ENCODE measurements at places on chromosomes 3 and 15.

DNA sequence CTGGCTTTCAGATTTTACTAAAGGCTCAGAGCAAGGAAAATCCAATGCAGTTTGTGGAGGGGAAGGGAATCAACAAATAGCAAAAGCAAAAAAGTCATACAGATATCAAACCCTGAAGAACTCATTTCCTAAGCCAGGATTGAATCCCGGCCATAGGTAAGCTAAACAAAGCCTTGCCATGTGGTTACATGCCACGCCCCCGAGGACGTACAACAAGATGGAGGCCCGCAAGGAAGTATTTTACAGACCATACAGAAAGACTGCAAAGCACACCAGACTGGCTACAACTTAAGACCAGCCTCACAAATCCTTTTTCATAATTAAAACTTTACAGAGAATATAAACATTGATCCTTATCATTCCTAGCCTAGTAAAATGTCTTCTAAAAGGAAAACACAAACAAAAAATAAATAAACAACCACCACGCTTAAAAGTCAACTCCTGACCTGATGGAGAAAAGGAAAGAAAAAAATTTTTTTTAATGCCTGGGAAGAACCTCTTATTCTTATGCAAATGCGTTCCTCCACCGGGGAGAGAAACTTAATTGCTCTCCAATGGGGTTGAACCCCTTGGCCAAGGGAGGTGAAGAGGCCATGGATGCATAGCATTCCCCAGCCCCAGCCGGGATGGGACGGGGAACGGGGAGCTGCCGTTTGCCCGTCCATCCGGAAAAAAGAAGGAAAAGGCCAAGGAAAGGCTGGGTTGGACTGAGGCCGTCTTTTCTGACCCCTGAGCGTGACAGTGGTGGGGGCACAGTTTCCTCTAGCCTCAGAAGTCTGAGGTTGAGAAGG, 39.3 kb downstream of the IL1RAP start:
- DNase-seq = no peak

DNA sequence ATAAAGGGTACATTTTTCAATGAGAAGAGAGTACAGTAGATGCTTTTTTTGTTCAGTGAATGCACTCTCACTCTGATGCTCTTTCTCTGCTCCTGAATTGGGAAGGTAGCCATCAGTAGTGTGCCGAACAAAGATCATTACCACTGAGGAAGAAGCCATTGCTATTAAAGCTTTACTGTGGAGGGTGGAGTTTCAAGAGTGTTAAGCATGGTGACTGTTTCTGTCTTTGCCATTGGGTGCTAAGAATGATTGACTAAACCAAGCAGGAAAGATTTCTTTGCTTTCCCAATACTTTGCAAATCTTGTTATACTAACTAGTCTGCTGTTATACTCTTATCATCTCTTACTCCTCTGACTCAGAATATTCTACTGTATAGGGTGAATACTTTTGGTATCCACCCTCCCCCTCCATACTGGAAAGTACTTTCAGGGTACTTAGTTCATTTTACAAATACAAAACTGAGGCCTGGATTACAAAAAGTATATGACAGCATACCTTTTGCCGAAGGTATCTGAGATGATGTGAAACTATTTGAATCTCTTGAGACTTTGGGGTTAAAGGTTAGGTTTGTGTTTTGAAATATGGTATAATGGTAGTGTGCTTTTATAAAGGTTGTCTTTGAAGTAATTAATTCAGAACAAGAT, 1.7 kb downstream of the RAB11A start:
- no peak for DNase-seq

GRCh38 chr3:53806182-53807116, 39.8 kb downstream of the CHDH start:
- DNase-seq = peak; percentile 54

DNA sequence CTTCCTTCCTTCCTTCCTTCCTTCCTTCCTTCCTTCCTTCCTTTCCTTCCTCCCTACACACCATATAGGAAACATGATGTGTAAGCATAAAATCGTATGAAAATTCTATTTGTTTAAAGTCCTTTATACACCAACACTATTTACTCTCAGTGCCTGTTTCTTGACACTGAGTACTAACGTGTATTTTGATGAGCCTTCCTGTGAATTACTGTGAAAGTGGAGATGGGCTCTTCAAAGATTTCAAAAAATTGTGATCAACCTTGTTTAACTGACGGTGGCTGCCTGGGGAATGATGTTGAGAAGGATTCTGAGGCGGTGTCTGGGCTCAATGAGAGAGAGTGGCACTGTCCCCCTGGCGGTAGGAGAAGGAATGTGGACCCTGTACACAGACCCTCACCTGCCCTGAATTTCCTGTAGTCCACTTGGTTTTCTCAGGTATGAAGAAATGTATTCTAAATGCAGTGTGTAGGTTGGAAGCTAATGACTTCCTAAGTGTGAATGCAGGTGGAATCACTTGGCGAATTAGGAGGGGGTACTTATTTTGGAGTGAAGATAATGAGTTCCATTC, 237.9 kb downstream of the GAP43 start:
- no peak for DNase-seq

DNA sequence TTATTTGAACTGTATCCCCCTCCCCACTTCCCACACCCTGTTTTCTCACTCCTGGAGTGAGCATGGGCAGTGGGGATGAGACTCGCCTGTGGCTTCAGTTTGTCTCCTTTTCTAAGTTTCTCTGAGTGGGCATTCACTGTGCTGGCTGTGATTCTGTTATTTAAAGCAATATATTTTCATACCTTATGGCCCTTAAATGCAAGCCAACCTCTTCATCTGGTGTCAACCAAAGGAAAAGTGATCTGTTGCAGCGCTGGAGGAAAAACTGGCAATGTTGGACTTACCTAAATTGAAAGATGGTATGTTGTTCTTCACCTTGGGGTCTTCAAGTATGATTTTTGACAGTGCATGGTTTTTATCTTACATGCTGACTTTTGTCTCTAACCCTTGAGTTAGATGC, 56.1 kb downstream of the RBM6 start:
- no peak for DNase-seq

GRCh38 chr3:186628756-186629155, 11.4 kb upstream of the FETUB start:
- no peak for DNase-seq

DNA sequence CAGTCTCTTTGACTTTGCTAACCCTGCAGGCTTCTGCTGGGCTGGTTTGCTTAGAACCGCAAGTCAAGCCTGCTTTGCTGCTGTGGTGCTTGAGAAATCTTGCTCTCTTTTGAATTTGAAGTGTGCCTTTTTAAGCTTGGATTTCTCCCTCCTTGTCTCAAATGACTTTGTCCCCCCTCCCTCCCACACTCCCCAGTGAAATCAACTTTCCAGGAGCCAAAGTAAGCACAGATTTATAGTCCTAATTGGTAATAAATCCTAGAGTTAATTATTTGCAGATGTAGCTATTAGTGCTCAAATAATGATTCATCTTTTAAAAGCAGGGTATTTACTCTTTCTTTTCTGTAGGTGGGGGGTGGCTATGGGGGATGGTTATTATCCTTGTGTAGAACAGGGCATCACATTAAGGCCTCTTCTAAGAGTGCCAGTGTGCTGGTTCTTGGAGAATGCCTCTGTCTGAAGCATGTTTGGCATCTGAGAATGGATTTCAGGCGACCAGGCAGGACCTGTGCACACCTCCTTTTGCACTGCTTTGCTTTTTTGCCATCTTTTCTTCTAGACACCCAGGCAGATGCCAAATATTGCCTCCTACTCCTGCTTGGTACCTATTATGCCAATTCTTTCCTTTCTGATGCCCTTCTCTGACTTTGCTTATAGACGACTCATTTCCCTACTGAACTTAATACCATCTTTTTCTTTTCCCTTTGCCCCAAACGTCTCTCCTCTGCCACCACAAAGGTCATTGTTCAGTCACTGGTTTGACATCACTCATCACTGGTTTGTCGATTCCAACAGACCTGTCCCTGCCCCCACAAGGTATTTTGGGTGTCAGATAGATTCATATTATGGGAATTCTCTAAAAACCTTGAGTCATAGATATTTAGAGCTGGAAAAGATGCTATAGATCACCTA, 50.7 kb downstream of the CLDN11 start:
- DNase-seq = no peak

DNA sequence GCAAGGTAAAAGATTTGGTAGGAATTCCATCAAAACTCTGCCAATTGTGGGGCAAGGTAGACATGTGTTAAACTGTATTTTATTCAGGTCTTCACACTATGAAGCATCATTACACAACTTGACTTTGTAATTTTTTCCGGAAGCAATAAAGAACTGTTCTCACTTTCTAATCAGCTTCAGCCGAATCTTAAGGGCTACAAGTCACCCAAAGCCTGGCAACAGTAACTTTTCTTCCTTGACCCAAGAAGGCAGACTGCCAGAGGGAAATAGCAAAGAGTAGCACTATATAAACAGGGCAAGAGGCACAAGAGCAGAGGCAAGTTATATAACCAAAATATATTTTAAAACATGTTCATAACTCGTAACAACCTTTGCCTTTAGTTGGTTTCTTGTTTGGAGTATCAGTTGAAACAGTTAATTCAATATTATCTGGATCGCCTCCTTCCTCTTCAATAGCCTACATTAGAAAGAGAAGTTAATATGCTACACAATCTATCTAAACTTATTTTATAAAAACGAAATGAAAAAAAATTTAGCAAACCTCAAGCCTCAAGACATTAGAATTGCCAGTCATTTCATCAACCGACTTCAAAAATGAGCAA, 1.4 kb downstream of the SLTM start:
- DNase-seq = no peak

GRCh38 chr3:173709026-173709425, 311.5 kb downstream of the NLGN1 start:
- no peak for DNase-seq

DNA sequence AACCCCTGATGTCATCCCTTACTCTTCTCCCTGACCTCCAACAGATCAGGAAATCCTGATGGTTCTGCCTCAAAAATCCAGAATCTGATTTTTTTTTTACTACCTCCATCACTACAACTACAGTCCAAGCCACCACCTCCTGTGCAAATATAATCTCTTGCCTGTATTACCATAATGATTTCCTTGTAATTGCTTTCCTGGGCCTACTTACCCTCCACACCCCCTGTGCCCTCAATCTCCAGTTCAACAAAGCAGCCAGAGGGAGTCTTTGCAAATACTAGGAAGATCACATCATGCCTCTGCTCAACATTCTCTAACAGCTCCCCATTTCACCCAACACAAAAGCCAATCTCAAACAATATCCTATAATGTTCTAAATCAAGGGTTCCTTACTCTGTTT, 159.9 kb downstream of the FMN1 start:
- no peak for DNase-seq
